ENCODE measurements at places on chromosomes 1 and 21.

DNA sequence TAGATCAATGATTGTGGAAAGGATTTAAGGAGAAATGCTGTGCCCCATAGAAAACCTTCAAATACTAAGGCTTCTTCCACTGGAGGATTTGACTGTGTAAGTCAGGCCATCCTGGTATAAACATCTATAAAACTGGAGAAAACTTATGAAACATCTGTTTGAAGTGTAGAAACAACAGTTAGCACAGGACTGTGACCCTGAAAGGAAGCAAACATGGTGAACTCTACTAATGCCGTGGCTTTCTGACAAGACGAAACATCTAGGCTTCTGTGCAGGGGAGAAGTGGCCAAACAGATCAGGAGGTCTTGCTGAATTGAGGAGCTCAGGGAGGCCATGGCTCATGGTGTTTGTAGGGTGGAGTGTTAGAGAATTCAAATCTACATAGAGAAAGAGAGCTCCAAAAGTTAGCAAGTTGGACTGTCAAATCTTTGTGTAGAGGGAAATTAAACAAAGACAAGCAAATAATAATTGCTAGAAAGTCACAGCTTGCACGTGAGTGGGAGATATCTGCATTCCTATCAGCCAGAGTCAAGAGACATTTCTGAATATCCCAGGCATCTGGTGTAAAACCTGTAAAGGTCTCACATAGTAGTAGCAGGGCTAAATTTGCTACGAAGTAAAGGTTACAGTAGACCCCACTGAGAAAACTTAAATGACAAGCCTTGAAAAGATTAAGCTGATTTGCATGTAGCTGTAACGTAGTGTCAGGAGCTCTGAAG, 566.8 kb upstream of the B3GALT2 start:
- no peak for DNase-seq

DNA sequence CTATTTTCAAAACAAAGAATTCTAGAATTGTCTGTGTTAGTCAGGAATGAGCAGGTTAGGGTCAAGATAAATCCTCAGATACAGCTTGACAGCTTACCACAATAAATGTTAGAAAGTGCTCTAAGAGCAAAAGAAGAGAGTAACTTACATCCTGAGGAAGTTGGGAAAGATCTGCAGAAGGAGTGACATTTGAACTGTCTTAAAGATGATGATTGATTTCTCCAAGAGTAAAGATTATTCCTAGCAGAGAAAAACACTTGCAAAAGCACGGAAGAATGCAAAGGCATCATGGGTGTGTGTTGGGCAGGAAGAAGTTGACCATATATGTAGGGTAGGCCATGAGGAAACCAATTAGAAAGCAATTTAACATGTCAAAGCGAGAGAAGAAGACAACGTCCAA, 175.4 kb downstream of the LRRC7 start:
- no peak for DNase-seq

DNA sequence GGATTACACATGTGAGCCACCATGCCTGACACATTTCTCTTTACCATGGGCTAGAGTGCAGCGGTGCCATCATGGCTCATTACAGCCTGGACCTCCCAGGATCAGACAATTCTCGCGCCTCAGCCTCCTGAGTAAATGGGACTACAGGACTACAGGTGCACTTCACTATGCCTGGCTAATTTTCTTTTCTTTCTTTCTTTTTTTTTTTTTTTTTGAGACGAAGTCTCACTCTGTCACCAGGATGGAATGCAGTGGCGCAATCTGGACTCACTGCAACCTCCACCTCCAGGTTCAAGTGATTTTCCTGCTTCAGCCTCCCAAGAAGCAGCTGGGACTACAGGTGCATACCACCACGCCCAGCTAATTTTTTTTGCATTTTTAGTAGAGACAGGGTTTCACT, 14.8 kb upstream of the KIF1B start:
- no peak for DNase-seq

GRCh38 chr1:209775678-209776077, 8.7 kb downstream of the C1orf74 start:
- DNase-seq: no peak

DNA sequence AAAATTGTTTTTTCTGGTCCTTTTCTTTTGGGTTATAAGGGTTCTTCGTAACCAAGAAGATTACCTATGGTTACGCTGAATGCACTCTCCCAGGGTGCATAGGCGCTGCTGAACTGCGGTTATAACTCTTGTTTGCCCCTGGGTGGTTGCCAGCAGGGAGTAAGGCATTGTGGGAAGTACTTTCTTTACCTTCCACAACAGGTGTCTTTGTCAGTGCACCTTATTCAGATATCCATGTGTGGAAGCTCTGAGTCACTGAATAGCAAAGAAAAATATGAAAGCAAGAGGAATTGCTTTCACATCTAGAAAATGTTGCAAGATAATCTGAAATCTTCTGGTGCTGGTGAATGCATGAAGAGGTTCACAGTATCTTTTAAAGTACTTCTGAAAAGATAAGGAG, 124.4 kb upstream of the CACYBP start:
- no peak for DNase-seq
